ENCODE measurements at places on chromosomes 11 and 22.
A peak's percentile ranks its signal among the peaks of the same experiment; 100 is the strongest.

DNA sequence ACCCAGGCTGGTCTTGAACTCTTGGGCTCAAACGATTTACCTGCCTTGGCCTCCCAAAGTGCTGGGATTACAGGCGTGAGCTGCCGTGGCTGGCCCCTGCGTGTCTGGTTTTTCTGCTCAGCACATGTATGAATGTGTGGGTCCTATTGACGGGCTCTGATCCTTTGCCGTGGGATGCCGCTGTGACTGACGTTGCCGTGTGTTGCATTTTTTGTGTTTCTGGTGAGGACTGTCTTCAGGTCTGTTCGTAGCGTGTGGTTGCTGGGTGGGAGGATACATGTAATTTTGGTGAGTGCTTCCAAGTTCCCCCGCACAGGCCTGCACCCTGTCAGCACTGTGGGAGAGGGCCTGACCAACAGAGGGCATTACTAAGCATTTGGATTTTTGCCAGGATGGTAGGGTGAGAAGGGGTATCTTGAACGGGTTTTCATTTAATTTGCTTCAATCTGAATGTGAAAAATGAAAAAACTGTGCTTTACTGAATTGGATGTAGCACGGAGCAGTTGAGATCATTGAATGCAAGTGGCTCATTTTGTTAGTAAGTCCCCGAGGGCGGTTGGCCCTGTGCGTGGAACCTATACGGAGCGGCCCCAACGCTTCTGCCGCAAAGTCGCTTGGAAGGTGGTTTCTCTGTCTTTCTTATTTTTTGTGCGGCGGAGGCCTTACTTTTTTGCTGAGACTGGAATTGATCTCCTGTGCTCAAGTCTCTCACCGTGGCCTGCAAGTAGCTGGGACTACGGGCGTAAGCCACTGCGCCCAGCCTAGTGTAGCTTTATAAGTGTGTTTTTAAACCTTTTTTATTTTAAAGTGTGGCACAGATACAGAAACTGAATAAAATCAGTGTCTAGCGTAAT, 8.2 kb downstream of the ZBED4 start:
- DNase-seq, result no peak

GRCh38 chr11:113247966-113248365, 66.4 kb upstream of the TTC12 start:
- no peak for DNase-seq

DNA sequence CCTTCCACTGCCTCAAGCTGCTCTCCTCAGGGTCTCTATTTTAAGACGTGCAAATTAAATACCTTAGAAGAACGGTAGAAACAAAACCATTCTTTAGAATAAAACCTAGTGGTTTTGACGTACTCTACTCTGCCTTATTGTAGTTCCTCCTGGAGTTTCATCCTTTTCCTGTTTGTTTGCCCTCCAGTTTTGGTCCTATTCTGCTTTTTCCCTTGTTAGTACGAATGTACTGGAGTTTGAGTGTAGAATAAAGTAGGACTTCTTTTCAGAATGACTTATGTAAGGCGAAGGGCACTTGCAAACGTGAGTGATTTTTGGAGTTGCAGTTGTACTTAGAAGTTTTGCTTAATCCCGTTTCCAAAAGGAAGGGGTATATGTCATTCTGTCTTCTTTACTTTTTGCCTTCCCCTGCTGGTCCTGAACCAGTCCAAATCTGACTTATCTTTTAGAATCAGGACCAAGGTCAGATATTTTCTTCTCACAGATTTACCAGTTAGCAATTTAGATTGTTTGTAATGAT, 1.4 kb downstream of the SIK2 start:
- DNase-seq, result no peak

DNA sequence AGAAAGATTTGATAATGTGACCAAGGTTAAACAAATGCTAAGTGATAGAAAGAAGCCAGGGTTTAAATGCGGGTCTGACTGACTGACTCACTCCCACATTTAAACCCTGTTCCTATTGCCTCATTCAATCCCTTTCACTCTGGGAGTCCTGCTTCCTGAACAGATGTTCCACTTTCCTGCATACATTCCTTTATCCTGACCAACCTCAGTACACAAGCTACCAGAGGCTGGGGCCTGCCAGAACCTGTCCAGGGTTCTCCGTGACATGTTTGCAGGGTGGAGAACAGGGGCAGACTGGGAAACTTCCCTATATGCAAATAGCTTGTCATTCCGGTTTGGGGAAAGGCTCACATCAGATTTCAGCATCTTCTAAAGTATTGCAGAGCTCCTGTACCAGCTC, 3.0 kb upstream of the ANKK1 start:
- DNase-seq, result peak; percentile 89

GRCh38 chr22:43356881-43357280, 13.7 kb upstream of the SCUBE1 start:
- no peak for DNase-seq

GRCh38 chr22:41261541-41262249, 21.0 kb upstream of the CHADL start:
- no peak for DNase-seq

DNA sequence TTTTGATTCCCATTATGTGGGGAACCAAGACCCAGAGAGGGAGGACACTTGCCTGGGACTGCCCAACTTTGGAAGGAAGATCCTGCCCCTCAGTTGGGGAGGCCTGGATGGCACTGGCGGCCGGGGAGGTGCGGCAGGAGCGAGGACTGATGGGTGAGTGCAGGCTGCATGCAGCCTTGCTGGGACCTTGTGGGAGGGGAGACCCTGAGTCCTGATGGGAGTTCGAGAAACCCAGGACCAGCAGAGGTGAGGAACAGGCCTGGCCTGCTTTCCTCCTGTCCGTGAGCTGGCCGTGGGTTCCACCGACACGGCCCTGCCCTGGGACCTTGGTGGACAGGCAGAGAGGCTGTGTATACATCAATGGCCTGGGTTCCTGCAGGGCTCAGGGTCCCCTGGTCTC, 19.3 kb upstream of the SMIM38 start:
- DNase-seq, result no peak

DNA sequence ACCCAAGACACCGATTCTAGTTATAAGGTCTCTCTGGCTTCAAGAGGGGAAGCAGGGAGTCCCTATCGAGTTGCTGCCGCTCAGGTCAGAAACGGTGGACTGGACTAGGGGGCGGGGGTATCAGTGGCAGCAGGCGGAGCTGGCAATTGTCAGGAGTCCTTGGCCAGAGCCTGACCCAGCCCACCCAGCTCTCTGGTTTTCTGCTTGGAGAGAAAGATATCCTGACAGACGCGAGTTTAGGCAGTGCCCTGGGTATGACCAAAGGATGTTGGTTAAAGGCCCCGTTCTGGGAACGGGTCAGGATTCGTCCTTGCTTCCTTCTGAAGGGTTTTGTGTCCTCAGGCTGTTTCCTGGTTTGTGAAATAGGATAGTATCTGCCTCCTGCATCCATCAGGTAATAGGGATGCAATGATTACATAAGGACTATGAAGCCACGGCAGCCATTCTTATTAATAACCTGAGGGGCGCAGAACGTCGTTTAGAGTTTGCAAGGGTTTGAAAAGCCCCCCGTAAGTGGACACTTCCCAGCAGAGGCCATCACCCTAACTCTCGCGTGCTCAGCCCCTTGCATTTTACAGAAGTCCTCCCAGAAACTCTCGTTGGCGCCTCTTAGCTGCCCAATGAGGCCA, 700 bp upstream of the DEPDC5 start:
- peak; percentile 58 for DNase-seq

- DNase-seq, result no peak
These were observed 19.4 kb downstream of the GRAP2 start for GRCh38 chr22:39920134-39920743.

DNA sequence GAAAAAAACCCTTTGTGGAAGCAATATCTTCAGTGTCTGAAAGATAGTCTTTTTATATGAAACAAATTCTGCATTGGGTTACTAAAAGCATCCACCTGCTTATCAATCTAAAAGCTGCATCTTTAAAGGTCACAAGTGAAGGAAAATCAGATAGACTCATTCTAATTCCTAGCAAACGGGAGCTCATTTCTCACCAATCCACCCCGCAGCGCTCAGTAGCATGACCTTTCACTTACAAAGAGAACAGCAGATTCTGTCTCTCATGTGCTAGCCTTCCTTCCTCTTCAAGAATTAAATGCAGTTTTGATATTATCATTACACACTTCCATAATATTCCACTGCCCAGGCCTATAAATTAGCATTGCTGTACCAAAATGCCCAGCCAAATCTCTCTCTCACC, 212.9 kb downstream of the CADM1 start:
- no peak for DNase-seq

- DNase-seq, result no peak
These were observed 32.2 kb downstream of the DIXDC1 start for GRCh38 chr11:111969344-111969743.

GRCh38 chr11:47587039-47587716, 700 bp downstream of the FAM180B start:
- no peak for DNase-seq

DNA sequence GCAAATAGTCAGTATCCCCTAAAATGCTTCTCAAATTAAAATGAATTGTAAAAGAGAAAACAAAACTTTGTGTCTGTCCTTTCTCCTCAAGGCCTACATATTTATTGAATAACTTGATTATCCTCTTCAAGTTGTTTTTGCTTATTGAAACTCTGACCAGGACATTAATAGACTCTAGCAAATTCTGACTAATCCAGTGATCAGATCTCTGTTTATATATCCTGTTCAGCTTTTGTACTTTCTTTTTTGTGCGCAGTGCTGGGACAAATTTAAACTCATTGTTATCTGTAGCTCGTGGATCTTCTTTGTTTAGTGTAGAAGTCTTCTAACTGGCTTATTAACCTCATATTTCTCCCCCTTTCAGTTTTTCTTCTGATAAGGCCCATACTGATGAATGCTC, 139.9 kb upstream of the SORL1-AS1 start:
- no peak for DNase-seq

DNA sequence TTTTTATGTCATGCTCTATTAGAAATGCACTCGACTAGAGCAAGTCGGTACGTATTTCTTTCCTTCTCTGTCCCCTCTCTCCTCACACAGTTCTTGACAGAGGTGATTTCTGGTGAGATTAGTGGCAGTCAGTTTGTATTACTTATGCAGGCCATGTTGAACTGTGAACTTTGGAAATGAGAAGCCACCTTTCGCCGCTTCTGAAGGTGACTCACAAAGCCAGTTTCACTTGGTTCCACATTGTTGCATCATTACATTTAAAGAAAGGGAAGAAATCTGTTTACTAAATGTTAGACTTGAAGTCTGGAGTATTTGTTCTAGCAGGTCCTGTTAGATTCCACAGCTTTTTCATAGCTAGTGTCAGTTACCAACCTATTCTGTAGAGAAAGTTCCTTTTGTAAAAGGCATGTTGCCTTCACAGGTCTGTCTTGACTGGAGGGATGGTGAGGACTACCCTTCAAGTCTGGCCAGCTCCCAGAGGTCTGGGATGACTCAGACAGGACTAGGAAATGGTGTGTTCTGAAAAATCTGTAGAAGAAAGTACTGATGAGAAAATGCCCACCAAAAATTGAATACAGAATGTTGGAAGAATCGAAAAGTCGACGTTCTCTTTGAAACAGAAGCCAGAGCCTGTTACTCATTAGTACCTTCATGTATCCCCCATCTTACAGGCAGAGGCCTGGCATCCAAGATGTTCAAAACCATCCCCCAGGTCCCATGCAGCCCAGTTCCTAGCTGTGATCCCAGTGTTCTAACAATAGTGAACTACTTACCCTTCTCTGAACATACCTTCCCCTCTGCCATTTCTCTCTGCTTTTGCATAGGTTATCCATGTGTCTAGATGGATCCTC, 181.4 kb downstream of the DBX1 start:
- DNase-seq, result peak; percentile 85

DNA sequence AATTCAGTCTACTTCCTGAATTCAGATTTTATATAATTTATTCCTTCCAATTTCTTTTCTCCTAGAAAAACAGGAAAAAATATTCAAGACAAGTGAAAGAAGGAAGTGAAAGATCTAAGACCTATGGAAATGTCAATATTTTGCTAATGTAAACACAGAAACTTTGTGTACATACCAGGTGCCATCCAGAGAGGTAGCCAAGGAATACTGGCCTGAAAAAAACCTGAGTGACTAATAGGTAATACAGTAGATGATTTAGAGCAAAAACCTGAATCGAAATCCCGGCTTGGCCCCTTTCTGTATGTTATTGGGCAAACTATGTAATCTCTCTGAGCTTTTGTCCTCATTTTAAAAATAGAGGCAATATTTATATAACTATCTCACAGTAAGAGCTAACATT, 59.2 kb upstream of the FSHB start:
- no peak for DNase-seq

DNA sequence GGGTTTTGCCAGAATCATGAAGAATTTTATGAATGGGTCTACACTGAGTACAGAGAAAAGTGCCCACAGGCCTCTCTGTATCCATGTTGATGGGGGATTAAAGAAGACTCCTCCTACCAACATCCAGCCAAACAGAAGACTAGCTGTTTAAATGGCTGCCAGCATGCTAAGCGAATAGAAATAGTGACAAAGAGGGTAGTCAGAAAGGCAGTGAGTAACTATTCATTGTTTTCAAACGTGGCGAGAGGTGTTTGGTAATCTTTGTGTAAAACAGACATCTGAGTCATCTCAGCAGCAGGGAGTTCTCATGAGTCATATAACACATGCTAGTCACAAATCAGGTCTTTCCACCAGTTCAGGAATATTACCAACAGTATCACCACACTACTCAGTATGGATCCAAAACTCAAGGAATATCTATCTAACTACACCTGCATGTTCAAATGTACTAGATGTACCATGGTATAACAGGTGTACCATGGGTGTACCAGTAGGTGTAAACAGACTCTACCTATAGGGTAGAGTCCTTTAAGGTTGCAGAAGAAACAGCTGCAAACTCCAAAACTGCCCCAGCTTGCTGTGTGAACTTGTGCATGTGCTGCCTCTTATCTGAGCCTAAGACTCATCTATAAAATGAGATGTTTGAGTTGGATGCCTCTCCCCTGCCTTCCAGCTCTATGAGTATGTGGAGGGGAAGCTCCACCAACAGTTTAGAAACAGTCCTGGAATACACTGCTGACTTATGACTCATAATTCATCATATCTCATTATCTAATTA, 82.0 kb downstream of the SLC1A2 start:
- DNase-seq, result peak; percentile 75

- no peak for DNase-seq
These were observed 4.0 kb downstream of the PRR33 start for GRCh38 chr11:1887451-1888346.

GRCh38 chr11:261624-262023, 16.6 kb upstream of the NLRP6 start:
- no peak for DNase-seq

- peak; percentile 48 for DNase-seq
These were observed 9.0 kb downstream of the SYN3 start for GRCh38 chr22:33049119-33049729.

DNA sequence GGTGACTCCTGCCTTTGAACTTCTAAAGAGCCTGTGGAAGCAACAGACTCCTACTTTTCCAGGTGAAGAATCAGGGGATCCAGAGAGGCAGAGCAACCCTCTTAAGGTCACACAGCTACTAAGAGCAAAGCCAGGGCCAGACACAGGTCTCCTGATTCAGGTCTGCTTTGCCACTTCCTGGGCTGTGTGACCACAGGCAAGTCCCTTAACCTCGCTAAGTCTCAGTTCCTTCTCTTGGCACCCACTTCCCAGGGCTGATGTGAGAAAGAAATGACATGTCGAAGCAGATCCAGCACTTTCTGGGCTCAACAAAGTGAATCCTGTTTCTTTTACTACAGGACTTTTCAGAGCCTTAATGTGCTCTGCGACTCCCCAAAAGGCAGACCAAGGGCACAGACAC, 30.2 kb downstream of the UQCR10 start:
- DNase-seq, result no peak

Measured in SW480 (cell line).